ENCODE measurements at places on chromosomes 2 and 18.

GRCh38 chr2:224956706-224957105 is 85.6 kb downstream of the DOCK10 start:
- no peak for DNase-seq

GRCh38 chr2:61841286-61841685 is 12.6 kb downstream of the FAM161A start:
- DNase-seq: no peak

GRCh38 chr2:218292048-218293014 is at the start of gene TMBIM1:
TMBIM1 (minus strand) TSS chr2:218292503; CDS start chr2:218282141, 10,362 bp downstream.
- DNase-seq: peak; percentile 65

- DNase-seq: no peak
Measured at GRCh38 chr2:191910518-191910917, 63.6 kb upstream of the CAVIN2 start.

DNA sequence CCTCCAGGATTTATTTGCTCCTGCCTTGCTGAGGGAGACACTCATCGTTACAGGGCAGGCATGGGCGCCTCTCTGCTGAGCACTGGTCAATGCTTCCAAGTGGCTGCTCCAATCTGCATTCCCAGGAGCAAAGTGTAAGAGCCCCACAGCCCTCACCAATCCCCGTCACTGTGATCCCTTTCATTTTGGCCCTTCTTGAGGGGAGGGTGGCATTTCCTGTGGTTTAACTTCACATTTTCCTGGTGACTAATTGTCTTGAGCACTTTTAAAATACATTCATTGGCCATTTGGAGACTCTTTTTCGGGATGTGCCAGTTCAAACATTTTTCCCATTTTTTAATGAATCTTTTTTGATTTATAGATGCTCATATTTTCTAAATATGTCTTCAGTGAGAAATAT is 33.0 kb downstream of the TPO start:
- DNase-seq: no peak

DNA sequence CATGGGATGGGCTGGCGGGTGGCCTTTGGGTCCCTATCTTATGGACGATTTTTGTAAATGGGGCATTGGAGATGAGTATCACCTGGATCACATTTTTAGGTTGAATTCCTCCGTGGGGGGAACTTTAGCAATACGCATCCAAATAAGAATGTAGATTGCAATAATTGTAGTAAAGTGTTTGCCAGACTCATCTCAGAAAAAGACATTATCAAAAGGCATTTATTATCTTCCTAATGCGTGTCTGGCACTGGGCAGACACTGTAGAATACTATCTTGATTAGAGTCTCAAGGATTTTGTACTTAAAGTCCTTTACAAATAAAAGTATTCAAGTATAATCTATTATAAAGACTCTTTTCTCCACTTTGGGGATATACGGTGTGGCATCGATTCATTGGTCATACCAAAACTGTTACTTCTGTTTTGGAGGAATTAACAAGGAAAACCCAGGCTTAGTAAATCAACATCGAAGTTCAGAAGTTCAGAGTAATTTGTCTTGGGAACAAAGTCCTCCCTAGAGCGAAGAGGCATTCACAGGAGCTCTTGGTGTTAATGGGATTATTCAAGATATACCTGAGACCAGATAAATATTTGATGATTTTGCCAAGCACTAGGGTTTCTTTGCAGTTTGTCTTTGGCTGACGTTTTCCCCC is 578 bp upstream of the ACKR3 start:
- DNase-seq: no peak

DNA sequence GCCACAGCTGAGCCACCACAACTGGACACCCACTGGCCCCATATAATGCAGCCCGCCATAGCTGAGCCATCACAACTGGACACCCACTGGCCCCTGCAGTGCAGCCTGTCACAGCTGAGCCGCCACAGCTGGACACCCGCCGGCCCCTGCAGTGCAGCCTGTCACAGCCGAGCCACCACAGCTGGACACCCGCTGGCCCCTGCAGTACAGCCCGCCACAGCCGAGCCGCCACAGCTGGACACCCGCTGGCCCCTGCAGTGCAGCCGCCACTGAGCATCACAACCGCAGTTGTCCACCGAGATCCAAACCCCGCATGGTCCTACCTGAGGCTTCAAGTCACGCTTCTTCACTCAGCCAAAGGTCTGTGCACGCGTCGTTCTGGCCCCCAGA is 134.2 kb downstream of the PXDN start:
- DNase-seq: no peak

- DNase-seq: peak; percentile 60
Measured at GRCh38 chr2:235414422-235414821, 79.4 kb upstream of the AGAP1 start.

- DNase-seq: no peak
Measured at GRCh38 chr2:149652526-149652925, 65.0 kb upstream of the MMADHC start.

GRCh38 chr18:21701621-21702020 is 3.0 kb downstream of the ABHD3 start:
- no peak for DNase-seq

GRCh38 chr2:40364151-40364874 is 87.6 kb downstream of the SLC8A1 start:
- no peak for DNase-seq

DNA sequence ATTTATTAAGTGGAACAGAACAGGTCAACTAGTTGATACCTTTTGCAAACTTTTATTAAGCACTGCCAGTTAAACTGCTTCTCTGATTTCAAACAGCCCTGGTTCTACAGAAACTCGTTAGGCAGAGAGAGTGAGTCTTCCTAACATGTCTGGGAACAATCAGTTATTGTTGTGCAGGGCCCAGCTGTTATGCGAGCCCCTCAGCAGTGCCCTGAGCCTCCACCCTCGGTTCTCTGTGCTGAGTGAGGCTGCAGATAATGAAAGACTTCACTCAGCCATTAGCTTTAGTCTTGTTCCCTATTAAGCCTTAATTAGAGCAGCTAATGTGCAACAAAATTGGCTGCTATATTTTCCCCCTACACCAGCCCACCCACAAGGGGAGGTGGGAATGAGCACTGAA is 39.6 kb downstream of the KCTD18 start:
- DNase-seq: no peak

- DNase-seq: no peak
Measured at GRCh38 chr2:177053038-177053437, 159.6 kb upstream of the HNRNPA3 start.

- no peak for DNase-seq
Measured at GRCh38 chr2:44789971-44790721, 151.4 kb upstream of the SIX3 start.

GRCh38 chr2:228658998-228659397 is 477.5 kb upstream of the SPHKAP start:
- DNase-seq: no peak

- no peak for DNase-seq
Measured at GRCh38 chr2:128371248-128371630, 52.6 kb upstream of the HS6ST1 start.

DNA sequence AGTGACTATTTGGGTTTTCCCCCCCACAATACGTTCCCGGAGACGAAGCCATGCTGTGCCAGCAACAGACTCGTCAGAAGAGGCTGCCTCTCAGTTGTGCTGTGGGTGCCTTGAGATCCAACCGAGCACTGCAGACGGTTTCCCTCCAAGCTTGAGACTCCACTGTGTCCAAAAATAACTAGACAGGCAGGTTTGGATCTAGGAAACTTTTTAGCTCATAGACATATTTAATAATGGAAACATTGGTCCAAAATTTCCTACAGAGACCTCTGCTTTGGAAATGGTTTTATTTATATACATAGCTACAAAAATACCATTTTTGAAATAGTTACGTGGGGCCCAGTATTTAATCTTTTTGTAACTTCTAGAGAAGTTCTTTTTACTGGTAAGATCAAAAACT is 63.1 kb upstream of the SPATS2L start:
- DNase-seq: no peak

DNA sequence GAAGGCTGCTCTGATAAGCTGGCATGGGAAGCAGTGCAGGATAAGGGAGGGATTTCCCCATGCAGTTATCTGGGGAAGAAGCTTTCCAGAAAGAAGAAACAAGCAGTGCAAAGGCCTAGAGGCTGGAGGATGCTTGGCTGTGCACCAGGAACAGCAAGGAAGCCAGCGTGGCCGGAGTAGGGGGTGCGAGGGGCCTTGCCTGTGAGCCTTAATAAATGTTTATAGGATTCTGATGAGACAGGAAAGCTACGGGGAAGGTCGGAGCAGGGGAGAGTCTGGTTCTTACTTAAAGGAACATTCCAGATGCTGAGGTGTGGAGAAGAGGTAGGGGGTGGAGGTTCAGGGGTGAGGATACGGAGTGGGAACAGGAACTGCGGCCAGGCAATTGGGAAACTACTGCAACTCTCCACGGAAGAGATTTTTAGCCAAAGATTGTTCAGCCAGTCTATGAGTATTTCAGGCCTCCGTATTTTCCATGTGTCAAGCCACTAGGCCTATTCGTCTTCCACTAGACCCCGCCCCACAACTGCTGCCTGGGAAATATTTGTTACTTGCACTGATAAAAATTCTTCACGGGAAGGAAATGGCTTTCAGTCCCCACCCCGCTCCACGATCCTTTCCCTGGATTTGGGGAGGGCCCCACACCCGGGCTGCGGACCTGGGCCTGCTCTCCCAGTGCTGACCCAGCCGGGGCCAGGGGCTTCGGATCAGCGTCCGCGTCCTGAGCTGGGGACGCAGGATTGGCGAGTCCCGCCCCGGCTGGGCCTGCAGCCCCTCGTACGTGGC is 516 bp downstream of the EIF2AK2 start:
- no peak for DNase-seq

- DNase-seq: no peak
Measured at GRCh38 chr18:78006774-78007260, 757.2 kb downstream of the GALR1 start.
